ENCODE measurements at places on chromosomes 13 and 19.

- no peak overlapping the region for H3K4me3 ChIP-seq
- H3K27ac ChIP-seq, result no peak overlapping the region
- DNase-seq, result no peak
- H3K4me1 ChIP-seq, result no peaks in the 10 kb centered on the region
- H3K36me3 ChIP-seq, result no peaks in the 10 kb centered on the region
These were observed 67.7 kb downstream of the KCTD15 start for GRCh38 chr19:33864311-33864850.

DNA sequence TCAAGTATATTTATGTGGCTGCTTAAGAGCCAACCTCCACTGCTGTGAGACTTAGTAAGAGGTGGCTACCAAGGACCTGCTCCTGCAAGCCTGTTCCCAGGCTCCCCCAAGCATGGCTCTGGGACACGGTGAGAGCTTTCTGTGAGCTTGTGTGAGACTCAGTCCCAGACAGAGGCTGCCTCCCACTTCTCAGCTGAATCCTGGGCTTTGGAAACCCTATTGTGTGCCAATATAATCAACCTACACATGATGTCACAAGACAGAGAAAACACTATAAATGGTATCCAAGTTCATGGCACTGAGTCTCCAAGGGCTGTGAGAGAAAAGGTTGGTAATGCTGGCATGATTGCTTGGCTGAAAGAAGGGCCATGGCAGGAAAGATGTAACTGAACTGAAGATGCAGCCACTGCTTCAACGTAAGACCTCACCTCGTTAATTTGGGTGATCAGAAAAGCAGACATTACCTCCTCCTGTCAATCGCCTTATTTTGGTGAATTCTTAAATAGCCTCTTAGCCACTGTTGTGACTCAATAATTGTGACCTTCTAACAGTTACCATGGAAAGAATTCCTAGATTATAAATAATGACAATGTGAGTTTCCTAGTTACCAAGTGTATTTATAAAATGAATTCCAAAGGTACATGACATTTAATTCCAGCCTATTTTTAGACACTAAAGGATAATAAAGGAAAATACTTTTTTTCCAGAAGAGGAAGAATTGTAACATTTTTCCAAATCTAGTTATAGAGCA is 332.0 kb downstream of the IRS2 start:
- DNase-seq, result no peak
- no peak overlapping the region for H3K4me3 ChIP-seq
- peaks cover 13% of the 10 kb centered on the region for H3K27me3 ChIP-seq
- H3K4me1 ChIP-seq, result no peaks in the 10 kb centered on the region
- H3K36me3 ChIP-seq, result no peaks in the 10 kb centered on the region

- H3K36me3 ChIP-seq, result peaks cover 7% of the 10 kb centered on the region
- H3K4me3 ChIP-seq, result peak overlapping the region; percentile 100
- H3K4me1 ChIP-seq, result peaks cover 59% of the 10 kb centered on the region
- no peaks in the 10 kb centered on the region for H3K27me3 ChIP-seq
- DNase-seq, result no peak
These were observed 1.2 kb upstream of the NUP62 start for GRCh38 chr19:49930483-49931011.

GRCh38 chr19:33701565-33701964 is 79.8 kb downstream of the CHST8 start:
- H3K27me3 ChIP-seq, result peaks cover 41% of the 10 kb centered on the region
- H3K4me3 ChIP-seq, result no peak overlapping the region
- H3K4me1 ChIP-seq, result peaks cover 2% of the 10 kb centered on the region
- H3K36me3 ChIP-seq, result no peaks in the 10 kb centered on the region
